ENCODE measurements at places on chromosomes 6 and 20.

GRCh38 chr6:1609041-1609647, 571 bp upstream of the FOXC1 start:
- DNase-seq: no peak

DNA sequence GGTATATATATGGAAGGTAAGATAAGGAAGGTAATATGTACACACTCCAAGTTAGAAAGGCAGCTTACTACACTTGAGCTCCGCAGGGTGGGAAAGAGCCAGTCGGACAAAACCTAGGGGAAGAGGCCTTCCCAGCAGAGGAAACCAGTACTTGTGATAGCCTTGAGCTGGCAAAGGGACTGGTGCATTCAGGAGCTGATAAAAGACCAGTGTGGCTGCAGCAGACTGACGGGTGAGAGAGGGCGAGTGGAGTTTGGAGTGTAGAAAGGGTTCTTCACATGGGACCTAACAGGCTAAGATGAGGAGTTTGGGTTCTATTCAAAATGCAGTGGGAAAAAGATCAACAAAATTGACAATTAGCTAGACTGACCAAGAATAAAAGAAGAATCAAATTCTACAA, 49.3 kb upstream of the KIF13A start:
- no peak for DNase-seq

GRCh38 chr20:18926965-18927364, 113.4 kb downstream of the SCP2D1 start:
- DNase-seq: no peak

DNA sequence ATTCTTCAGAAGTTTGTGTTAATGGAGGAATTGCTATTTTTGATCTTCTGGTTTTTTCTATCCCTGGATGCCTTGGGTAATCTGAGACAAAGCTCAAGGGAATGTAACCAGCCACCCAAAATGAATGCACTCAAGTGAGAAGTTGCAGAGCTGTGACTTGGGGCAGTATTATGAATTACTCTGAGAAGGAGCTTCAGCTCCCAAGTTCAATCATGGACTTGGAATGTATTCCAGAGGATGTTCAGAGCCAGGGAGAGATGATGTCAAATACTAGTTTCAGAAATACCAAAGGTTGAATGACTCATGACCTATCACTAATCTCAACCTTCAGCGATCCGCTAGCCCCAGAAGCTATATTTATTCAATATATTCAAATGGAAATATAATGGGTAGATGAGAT, 375.2 kb upstream of the PLCB4 start:
- no peak for DNase-seq

DNA sequence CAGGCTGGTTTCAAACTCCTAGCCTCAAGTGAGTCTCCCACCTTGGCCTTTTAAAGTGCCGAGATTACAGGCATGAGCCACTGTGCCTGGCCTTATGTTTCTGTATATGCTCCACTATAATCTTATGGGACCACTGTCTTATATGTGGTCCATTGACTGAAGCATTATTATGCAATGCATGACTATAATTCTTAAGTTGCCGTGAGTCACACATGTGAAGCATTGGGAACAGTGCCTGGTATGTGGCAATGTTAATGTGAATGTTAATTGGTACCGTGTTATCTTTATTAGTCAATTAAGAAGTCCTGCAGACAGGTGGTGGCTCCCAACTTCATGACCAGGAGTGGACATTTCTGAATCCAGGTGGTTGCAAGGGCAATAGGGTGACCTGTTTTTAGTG, 14.7 kb upstream of the ASXL1 start:
- DNase-seq: no peak

DNA sequence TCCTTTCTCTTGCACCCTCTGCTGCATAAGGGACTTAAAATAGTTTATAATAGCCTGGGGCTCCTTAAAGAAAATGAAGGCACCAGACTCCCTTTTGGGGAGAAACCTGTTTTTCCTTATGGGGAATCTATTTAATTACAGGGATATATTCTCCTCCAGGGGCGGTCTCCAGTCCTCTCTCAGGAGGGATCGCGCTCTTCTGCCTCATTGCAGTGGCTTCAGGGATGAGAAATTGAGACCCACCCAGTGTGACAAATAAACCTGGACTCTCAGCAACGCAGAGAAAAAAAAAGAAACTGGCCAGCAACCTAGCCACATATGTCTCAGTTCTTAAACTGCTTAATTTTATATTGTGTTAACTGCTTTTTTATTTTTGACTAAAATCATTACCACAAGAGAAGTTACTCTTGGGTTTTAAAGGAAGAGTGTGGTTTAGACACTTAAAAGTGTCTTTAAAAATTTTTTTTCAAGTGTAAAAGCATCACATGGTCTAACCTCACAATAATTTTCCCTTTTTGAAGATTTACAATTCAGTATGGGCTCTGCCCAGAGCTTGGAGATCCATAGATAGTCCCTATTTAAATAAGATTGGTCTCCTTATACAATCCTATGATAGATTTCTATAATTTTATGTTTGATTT, 11.7 kb upstream of the GOPC start:
- no peak for DNase-seq

- no peak for DNase-seq
Observed at GRCh38 chr6:134331256-134331655, 13.3 kb upstream of the SGK1 start.

DNA sequence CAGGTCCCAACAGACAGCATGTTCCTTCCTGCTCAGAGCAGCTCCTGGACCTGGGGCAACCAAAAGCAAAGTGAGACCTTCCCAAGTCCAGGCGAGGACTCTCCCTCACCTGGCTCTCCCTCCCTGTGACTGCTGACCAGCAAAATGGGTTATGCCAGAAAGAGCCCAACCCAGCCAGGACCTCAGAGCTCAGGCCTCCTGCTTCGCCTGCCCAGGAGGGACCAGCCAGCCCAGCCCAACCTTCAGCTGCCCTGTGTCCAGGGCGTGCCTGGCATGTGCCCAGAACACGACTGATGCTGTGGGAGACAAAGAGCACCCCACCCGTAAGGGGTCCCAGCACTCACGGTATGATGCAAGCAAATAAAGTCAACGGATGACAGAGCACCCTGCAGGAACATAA, 74.0 kb upstream of the CST7 start:
- DNase-seq: no peak

DNA sequence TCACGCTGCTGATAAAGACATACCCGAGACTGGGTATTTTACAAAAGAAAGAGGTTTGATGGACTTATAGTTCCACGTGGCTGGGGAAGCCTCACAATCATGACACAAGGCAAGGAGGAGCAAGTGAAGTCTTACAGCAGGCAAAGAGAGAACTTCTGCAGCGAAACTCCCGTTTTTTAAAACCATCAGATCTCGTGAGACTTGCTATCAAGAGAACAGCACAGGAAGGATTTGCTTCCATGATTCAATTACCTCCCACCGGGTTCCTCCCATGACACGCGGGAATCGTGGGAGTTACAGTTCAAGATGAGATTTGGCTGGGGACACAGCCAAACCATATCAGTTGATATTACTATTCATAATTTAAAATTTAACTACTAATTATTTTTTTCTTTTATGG, 157.3 kb upstream of the ATXN1 start:
- DNase-seq: no peak

- DNase-seq: no peak
Observed at GRCh38 chr6:11337306-11337705, 104.8 kb upstream of the NEDD9 start.

- DNase-seq: peak; percentile 41
Observed at GRCh38 chr6:26187981-26188635, 100.9 kb downstream of the HFE start.

GRCh38 chr20:20763650-20764049, 51.2 kb upstream of the RALGAPA2 start:
- DNase-seq: no peak

- DNase-seq: no peak
Observed at GRCh38 chr6:75275067-75275466, 9.5 kb downstream of the TMEM30A start.

- no peak for DNase-seq
Observed at GRCh38 chr20:53895385-53895755, 175.0 kb downstream of the BCAS1 start.

DNA sequence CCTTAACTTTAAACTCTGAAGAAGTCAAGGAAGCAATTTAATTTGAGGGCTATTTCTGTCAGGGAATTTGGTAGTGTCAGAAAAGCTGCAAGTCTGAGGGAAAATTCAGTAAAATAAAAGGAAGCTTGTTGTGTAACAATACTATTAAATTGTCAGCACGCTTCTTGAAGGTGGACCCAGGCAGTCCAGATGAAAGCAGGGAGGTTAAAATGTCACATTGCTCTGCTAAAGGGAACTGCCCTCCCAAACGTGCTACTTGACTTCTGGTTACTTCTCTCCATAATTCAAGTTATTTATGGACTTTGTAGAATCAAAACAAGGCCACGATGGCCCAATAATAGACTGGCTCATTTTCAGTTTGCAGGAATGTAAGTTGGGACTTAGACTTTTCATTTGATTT, 28.2 kb upstream of the ARMC2 start:
- no peak for DNase-seq

GRCh38 chr6:167005350-167006159, 6.4 kb downstream of the CEP43 start:
- DNase-seq: no peak

- no peak for DNase-seq
Observed at GRCh38 chr6:33053230-33053629, 20.2 kb downstream of the HLA-DPA1 start.

GRCh38 chr20:23752481-23753193, 1.9 kb upstream of the CST1 start:
- no peak for DNase-seq

GRCh38 chr6:114588726-114589125, 245.9 kb upstream of the HS3ST5 start:
- no peak for DNase-seq

- no peak for DNase-seq
Observed at GRCh38 chr6:134674562-134674961, 275.3 kb downstream of the ALDH8A1 start.

GRCh38 chr6:139336488-139336887, 38.0 kb downstream of the CITED2 start:
- no peak for DNase-seq

DNA sequence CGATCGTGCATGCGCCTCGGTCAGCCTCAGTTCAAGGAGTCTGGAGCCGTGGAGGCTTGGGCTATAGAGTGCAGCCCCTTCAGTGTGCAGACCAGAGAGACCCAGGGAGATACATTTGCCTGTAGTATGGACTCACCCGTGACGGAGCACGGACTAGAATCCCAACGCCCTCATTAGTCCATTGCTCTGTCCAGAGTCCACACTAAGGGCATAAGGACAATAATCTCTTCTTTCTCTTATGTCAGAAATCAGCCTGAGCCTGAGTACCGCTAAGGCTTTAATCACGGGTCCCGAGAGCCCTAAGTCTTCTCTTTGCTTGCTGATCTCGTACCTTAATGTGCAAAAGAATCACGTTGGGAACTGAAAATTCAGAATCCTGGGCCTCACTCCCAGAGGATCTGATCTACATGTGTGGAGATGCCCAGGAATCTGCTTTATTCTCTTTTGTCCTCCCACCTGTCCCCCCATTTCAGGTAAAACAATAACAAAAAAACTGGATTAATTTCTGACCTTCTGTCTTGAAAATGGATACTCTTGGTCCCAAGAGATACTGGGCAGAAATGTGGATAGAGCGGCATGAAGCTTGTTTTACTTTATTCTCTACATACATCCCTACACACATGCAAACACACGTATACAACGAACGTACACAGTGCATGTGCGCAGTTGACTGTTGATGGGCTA, 671 bp downstream of the BPHL start:
- no peak for DNase-seq

DNA sequence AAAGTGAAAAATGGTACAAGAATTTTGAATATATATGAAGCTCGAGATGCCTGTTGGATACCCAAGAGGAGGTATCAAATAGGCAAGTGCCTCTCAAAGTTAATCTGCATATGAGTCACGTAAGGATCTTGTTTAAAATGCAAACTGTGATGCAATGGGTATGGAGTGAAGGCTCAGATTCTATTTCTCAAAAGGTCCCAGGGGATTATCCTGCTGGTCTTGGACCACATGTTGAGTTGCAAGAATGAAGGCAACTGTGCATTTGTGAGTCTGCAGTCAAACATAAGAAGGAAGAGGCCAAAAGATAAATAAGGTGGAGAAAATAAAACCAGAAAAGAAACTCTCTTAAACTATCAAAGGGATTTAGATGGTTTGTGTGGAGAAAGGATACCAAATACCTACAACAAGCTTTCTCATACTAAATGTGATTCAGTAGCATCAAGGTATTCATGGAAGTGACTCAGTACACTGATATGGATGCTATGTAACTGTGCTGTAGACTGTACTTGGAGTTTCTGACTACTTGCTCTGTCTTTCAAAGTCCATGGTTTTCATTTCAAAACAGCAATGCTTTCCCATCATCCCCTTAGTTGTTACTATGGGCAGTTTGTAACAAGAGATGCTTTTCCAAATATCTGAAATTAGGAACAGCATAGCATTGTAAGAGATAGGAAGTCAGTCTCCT, 106.3 kb downstream of the GFRAL start:
- DNase-seq: no peak

- no peak for DNase-seq
Observed at GRCh38 chr6:27678469-27678868, 205.6 kb upstream of the ZNF184 start.

DNA sequence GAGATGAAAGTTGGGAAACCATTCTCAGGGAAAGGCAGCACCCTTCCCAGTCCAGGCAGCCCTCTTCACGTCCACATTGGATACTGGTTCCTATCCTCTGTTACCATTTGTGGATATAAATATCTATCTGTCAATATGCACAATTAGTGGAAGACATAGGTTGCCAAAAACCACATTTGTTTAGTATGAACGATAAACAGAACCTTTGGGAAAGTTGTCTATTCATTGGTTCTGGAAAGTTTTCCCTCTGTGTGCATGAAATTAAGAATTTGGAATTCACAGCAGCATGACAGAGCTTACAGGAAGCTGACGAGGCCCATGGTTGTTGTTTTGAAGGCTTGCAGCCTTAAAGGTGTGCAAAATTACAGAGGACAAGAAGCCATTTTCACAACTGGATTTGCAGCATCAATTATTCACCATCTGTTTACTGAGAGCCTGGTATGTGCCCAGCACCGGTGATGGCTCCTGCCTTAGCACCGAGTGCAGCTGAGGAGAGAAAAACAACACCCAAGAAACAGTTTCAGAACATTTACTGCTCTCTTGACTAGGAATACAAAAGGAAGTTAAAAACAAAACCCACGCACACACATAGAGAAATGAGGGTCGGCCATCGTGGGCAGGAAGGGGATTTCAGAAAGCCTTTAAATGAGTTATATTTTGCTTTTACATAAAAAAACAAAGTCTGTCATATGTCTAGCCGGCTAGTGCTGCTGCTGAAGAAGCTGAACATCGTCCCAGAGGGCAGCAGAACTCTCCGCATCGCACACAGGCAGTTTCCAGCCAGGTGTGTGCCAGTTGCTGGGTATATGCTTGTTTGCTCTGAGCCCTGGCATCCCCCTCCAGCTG, 319.6 kb downstream of the FARS2 start:
- DNase-seq: no peak

GRCh38 chr20:51934301-51935002, 132.1 kb upstream of the SALL4 start:
- DNase-seq: no peak

GRCh38 chr20:47011984-47012383, 117.3 kb downstream of the EYA2 start:
- no peak for DNase-seq
